ENCODE measurements at places on chromosomes 1 and 21.

DNA sequence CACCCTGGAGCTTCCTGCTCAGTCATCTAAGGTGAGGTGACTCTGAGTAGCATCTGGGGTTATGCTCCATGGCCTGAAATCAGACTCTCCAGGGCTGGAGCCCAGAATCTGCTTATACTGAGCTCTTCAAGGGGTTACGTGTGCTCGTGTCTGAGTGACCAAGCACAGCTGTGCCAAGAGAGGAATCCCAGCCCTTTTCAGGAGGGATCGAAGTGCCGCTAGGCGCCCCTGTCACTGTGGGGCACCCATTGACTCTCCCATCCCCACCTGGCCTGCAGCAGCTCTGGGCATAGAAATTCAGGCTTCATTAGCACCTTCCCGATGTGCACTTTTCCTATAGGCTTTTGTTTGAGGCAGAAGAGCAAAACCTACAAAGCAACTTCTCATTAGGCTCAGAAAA, 13.8 kb downstream of the VASH2 start:
- no peak for DNase-seq

GRCh38 chr1:229886636-229887035, 180.4 kb upstream of the GALNT2 start:
- DNase-seq: no peak

DNA sequence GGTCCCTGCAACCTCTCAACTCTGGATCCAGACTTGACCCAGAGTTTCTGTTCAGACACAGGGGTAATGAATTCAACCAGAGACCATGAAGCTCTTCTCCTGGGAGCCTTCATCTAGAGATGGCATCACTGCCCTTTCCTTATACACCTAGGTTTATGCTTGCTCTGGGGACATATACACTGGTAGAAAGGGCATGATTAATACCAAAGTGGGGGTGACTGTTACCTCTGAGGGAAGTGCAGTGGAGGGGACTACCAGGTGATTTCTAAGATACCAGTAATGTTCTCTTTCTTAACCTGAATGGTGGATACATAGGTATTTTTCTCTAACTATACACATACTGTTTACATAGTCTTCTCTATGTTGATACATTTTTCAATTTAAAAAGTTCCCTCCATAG, 48.4 kb downstream of the JAK1 start:
- no peak for DNase-seq

- no peak for DNase-seq
Observed at GRCh38 chr1:47684964-47685762, 247.3 kb downstream of the FOXD2 start.

DNA sequence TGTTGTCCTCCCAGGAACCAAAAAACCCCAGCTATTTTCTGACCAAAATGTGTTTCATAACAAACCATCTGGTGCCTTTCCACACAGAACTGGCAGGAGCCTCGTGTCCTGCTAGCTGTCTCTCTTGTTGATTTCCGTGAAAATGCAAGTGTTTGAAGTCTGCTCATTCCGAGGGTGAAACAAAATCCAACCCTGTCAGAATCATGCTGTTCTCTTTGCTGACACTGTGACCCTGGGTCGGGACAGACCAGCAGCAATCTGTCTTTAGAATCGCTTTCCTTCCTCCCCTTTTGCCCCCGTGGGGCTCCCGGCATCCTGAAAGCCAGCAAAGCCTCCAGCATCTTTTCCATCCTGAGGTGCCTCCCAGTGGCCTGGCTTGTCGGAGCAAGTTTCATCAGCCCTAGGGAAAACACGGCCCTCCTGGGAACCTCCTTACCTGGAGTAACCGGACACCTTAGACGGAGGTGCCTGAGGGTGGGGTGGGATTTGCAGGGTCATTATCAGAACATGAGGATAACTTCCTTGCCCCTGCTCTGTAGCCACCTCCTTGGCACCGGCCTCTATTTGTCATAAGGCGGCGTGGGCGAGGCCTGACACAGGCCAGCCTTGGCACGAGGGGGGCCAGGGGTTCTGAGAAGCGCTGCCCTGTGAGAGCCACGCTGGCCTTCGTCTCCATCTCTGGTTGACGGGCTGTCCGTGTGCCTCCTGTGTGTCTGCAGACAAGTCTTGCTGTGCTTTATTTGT, 24.9 kb downstream of the LDLRAP1 start:
- DNase-seq: no peak

GRCh38 chr1:12343823-12344487, 114.1 kb downstream of the VPS13D start:
- peak; percentile 37 for DNase-seq

- DNase-seq: no peak
Observed at GRCh38 chr1:178898401-178898800, 27.5 kb upstream of the ANGPTL1 start.

GRCh38 chr1:212618466-212619210, 10.1 kb downstream of the ATF3 start:
- no peak for DNase-seq

DNA sequence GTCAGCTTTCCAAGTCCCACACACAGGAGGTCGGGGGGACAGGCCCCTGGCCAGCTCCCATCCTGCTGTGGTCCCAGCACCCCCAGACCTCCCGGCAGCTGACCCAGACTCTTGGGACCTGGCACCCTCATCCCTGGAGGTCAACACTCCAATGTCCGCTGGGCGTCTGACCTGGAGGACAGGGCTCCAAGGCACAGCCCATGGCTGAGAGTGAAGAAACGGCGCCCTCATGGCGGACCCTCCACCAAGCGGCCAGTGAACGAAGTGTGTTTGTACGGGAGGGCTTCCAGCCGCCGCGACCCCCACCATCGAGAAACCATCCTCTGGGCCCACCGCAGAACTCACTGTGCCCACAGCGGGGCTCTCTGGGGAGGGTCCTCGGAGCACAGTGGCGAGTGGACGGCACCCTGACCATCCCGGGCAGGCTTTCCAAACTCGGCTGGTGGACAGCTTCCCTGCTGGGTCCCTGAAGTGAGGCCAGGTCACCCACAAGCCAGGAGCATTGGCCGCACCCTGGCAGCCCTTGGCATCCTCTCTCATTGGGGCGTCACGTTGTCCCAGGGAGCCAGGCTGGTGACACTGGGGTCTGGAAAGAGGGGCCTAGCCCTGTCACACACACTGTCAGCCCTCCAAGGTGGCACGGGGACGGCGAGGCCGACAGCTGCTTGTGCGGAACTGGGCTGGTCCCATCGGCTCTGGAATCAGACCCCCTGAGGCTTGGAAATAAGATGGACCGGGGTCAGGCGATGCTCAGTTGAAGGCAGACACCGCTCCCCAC, 47.8 kb upstream of the COL6A2 start:
- no peak for DNase-seq

DNA sequence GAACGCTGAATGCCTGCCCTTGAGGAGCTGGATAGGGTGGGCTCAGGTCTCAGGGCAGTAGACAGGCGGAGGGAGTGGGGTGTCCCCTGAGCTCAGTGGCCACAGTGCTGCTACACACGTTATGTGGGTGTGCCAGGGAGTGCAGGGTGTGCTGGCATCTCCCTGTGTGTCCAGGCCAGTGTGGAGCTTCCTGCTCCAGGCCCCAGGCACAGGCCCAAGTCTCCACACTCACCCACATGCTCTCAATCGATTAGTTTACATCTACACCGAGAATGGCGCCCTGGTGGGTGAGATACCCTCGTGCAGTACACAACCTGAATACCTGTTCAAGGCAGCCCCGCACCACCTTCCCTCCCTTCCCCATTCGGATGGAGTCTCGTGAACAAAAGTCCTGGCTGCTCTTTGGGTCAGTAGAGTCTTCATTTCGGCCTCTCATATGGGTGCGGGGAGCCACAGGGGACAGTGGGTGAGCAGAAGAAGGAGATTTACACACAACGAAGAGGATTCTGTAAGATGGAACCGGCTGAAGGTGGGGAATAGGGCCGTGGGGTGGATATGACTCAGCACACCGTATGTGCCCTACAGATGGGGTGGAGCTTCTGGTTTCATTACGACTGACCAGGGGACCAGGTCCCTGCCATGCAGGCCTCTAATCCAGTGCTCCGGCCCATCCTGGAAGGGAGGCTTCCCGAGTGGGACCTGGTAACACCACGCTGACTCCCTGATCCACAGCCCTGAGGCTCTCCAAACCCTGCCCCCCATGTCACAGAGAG, 93.3 kb downstream of the SPSB1 start:
- DNase-seq: no peak

GRCh38 chr1:20615946-20616846, 17.1 kb upstream of the PINK1 start:
- DNase-seq: no peak

- no peak for DNase-seq
Observed at GRCh38 chr1:45282351-45282750, 44.3 kb upstream of the HPDL start.

DNA sequence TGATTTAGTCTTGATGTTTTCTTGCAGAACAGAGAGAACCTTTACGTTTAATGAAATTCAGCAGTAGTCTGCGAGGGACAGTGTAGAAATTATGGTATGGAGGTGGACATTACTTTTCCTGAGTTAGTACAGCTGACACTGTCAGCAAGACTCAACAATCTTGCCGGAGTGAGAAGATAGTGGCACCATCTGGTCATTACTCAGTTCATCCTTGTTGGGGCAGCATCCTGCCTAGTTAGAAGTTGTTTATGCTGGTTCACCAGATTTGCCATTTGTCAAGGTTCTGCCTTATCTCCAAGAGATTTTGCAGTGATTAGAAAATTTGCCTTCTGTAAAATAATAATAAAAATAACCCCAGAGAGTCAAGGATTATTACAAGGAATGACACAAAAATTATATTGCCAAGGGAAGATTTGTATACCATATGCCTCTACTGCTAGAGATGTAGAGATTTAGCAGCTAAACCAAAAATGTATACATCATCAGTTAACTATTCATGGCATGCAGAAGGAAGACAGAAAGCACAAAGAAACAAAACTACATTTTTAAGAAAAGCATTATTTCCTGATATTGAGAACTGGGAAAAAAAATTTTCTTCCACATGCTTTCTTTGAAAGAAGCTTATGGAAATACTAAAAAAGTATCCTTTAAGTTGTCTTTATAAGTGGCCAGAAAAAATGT, 1967.4 kb downstream of the NCAM2 start:
- no peak for DNase-seq

DNA sequence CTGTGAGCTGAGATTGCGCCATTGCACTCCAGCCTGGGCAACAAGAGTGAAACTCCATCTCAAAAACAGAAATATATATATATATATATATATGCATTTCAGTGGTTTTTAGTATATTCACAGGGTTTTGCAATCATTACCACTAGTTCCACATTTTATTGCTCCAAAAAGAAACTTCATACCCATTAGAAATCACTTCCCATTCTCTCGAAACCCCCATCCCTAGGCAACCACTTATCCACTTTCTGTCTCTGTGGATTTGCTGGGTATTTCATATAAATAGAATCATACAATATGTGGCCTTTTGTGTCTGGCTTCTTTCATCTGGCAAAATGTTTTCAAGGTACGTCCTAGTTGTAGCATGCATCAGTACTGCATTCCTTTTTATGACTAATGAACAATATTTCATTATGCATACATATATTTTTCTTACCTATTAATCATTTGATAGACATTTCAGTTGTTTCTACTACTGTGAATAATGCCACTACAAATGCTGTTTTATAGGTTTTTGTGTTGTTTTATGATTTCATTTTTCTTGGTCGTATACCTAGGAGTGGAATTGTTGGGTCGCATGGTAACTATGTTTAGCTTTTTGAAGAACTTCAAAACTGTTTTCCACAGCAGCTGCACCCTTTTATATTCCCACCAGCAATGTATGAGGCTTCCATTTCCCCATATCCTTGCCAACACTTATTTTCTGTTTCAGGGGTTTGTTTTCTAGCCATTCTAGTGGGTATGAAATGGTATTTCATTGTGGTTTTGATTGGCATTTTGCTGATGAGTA, 95.9 kb downstream of the PHTF1 start:
- DNase-seq: peak; percentile 84

GRCh38 chr1:91872000-91872399, 14.0 kb downstream of the TGFBR3 start:
- DNase-seq: no peak

DNA sequence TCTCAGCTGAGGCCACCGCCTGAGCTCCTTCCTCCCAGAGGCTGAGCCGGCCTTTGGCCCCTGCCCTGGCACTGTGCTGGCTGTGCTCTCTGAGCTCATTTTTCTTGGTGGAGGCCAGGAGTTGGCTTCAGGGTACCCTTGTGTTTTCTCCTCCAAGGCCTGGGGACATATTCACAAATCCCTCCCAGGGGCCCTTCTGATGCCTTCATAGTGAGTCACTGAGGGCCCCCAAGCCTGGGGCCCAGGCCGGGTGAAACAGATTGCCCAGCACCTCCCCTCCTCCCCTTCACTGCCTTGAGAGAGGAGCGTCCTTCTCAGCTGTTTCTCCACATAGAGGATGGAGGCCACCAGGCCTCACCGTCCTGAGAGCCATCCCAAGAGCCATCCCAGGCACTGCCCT, 105.8 kb downstream of the SIK1 start:
- DNase-seq: no peak

- no peak for DNase-seq
Observed at GRCh38 chr1:183443466-183443865, 25.3 kb upstream of the NMNAT2 start.

DNA sequence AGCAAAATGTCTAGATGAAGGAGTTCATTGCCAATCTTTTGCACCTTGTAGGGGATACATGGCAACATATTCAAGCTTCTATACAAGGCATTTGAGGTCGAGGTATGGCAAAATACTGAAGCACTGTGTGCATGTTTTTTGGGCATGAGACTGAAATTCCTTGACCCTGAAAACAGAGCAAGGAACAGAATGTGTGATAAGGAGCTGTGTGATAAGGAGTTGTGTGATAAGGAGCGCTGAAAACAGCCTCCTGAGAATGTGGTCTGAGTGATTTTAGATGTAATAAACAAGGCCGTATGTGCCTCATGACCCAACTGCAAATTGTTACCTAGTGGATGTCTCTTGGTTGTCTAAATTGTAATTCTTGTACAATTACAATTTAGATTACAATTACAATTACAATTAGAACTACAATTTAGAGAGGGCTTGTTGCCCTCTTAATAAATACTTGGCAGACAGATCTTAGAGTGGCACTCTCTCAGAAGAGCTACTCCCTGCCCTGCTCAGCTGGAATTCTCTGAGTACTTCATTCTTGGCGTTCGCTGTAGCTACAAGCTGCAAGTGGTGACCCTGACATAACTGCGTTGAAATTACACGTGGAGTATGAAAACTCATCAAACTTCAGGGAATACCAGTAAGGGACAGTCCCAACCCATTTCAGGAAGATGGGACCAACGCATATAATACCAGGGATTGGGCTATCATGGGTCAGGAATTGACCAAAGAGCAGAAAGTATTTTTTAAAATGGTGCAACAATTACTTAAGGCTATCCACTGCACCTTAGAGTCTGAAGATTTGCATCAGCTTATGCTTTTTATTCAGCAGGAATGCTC, 20.0 kb upstream of the ITLN1 start:
- DNase-seq: no peak

- DNase-seq: no peak
Observed at GRCh38 chr1:225745273-225745672, 32.4 kb upstream of the SRP9 start.

DNA sequence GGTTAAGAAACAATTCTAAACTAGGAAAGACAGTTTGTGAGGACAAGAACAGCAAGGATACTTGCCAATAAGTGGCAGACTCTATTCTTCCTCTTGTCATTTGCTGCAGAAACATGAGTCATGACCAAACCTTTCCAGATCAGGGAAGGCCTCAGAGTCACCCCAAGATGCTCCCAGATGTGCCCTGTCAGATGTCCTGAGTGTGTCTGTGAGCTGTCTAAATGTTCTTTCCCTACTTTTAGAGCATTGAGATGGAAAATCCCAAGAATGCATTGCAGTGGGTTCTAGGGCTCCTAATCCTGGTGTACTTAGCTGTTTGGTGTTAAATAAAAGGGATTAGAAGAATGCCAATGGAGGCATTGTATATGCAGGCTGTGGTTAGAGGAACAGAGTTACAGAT, 57.5 kb upstream of the KIAA0040 start:
- DNase-seq: no peak

Data from suppressor macrophage (primary cell).